Stomach (tissue), 19 donors: ENCODE measurements at places on chromosomes 16 and 17. TPM values are rescaled to one million over a fixed set of nuclear protein-coding genes. Genes with fewer than 3 reads are reported as not detected.
A peak's percentile ranks its signal among the peaks of the same experiment; 100 is the strongest.

GRCh38 chr16:80285104-80285503 lies 255.7 kb upstream of the DYNLRB2 start:
- H3K27me3 ChIP-seq: no peaks in the 10 kb centered on the region
- H3K36me3 ChIP-seq: no peaks in the 10 kb centered on the region
- DNase-seq: no peak

GRCh38 chr16:28932339-28933141 lies 769 bp downstream of the CD19 start:
- no peaks in the 10 kb centered on the region for H3K27me3 ChIP-seq
- no peak overlapping the region for H3K4me3 ChIP-seq
- no peaks in the 10 kb centered on the region for H3K36me3 ChIP-seq
- DNase-seq: no peak
- H3K4me1 ChIP-seq: peaks cover 12% of the 10 kb centered on the region

GRCh38 chr17:49952209-49952911 lies 16.6 kb upstream of the DLX4 start:
- H3K27ac ChIP-seq: no peak overlapping the region
- no peak overlapping the region for H3K4me3 ChIP-seq
- DNase-seq: peak; percentile 80

GRCh38 chr16:78552716-78553115 lies 453.3 kb downstream of the WWOX start:
- H3K4me3 ChIP-seq: no peak overlapping the region
- H3K4me1 ChIP-seq: no peaks in the 10 kb centered on the region
- no peaks in the 10 kb centered on the region for H3K36me3 ChIP-seq
- no peaks in the 10 kb centered on the region for H3K27me3 ChIP-seq
- no peak overlapping the region for H3K27ac ChIP-seq
- no peak for DNase-seq

DNA sequence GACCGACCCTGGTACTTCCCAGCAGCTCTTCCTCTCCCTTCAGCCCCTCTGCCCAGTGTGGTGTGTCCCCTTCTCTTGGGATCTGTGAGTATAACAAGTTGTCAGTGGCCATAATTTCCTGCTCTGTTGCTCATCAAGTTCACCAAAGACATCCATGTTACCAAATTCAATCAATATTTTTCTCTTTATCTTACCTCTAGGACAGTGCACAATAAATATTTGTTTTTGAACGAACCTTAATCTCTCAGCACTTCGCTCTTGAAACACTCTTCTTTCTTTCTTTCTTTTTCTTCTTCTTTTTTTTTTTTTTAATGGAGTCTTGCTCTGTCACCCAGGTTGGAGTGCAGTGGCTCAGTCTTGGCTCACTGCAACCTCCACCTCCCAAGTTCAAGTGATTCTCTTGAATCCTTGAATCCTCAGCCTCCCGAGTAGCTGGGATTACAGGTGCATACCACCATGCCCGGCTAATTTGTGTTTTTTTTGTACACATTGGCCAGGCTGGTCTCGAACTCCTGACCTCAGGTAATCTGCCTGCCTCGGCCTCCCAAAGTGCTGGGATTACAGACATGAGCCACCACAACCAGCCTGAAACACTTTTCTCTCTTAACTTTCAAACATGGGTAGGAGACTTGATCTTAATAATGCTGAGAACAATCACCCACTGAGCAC lies 2.7 kb upstream of the UMOD start:
- no peaks in the 10 kb centered on the region for H3K36me3 ChIP-seq
- H3K27me3 ChIP-seq: no peaks in the 10 kb centered on the region
- H3K4me3 ChIP-seq: no peak overlapping the region
- DNase-seq: no peak
- no peaks in the 10 kb centered on the region for H3K4me1 ChIP-seq

DNA sequence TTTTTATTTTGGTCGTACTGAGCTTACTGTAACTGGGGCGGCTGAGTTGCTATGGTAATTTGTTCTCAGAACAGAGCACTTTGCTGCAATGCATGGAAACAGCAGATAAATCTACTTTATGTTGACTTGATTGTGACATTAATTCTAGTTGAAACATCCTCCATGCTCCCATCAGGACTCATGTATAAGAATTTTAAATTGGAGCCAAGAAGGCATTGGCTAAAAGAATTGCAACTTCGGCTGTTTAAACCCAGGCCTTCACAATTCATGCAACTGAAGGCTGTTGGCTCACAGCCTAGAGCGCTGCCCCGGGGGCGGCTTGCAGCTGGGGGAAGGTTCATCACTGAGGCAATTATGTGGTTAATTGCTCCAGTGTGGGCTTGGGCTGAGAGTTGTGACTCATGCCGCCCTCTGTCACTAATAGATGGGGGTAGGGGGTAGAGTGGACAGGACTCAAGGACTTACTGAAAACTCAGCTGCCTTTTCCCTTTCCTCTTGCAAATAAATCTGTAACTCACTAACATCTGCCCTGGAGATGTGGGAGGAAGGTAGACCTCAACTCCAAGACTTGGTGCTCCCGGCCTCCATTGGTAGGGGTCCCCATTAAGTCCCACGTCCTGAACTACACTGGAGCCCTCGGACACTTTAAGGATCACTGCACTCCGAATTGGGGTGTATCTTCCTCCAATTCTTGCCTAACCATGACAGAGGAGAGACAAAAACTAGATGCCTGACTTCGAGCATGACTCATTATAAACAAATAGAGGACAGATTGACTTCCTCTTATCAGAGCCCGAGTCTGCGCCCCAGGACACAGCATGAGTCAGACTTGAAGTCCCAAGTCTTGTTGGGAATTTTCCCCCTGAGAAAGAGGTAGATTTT lies 37.5 kb downstream of the ERCC4 start:
- DNase-seq: peak; percentile 56
- H3K4me1 ChIP-seq: peaks cover 7% of the 10 kb centered on the region
- H3K27ac ChIP-seq: peak overlapping the region; percentile 78
- H3K27me3 ChIP-seq: no peaks in the 10 kb centered on the region
- H3K4me3 ChIP-seq: peak overlapping the region; percentile 34

GRCh38 chr17:9002606-9003354 lies 18.5 kb upstream of the NTN1 start:
- H3K36me3 ChIP-seq: no peaks in the 10 kb centered on the region
- peak overlapping the region; percentile 55 for H3K4me3 ChIP-seq

GRCh38 chr16:30488764-30489605 lies 16.4 kb downstream of the ITGAL start:
- peaks cover 18% of the 10 kb centered on the region for H3K36me3 ChIP-seq
- peak; percentile 29 for DNase-seq
- H3K27me3 ChIP-seq: no peaks in the 10 kb centered on the region
- no peak overlapping the region for H3K27ac ChIP-seq
- H3K4me1 ChIP-seq: peaks cover 7% of the 10 kb centered on the region

- H3K36me3 ChIP-seq: no peaks in the 10 kb centered on the region
- DNase-seq: no peak
- peaks cover 38% of the 10 kb centered on the region for H3K4me1 ChIP-seq
- H3K4me3 ChIP-seq: no peak overlapping the region
- H3K27me3 ChIP-seq: no peaks in the 10 kb centered on the region
These were observed 145.2 kb downstream of the XYLT1 start for GRCh38 chr16:17325476-17326143.

GRCh38 chr16:87057211-87057881 lies 259.8 kb downstream of the C16orf95 start:
- H3K36me3 ChIP-seq: no peaks in the 10 kb centered on the region
- no peak overlapping the region for H3K27ac ChIP-seq
- no peaks in the 10 kb centered on the region for H3K4me1 ChIP-seq
- no peaks in the 10 kb centered on the region for H3K27me3 ChIP-seq
- no peak for DNase-seq
- no peak overlapping the region for H3K4me3 ChIP-seq

DNA sequence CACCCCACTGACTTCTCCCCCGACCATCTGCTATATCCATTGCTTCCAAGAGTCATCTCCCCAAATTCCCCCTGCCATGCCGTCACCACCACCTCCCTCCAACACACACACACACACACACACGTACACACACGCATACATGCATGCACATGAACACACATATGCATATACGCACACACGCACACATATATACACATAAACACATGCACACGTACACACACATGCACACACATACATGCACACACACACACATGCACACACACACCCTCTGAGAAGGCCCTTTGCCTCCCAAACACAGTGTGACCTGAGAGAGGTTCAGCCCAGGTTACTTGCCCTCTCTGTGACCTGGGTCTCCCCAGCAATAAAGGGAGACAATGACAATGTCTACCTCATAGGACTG lies 95.1 kb downstream of the ZNF423 start:
- H3K4me3 ChIP-seq: no peak overlapping the region
- H3K36me3 ChIP-seq: no peaks in the 10 kb centered on the region
- DNase-seq: no peak
- H3K27me3 ChIP-seq: no peaks in the 10 kb centered on the region

- H3K27ac ChIP-seq: no peak overlapping the region
- H3K4me1 ChIP-seq: peaks cover 18% of the 10 kb centered on the region
- peaks cover 64% of the 10 kb centered on the region for H3K36me3 ChIP-seq
- no peaks in the 10 kb centered on the region for H3K27me3 ChIP-seq
These were observed 6.5 kb downstream of the ZNF205 start for GRCh38 chr16:3118846-3119245.

GRCh38 chr16:78485188-78485916 lies 385.9 kb downstream of the WWOX start:
- H3K36me3 ChIP-seq: no peaks in the 10 kb centered on the region
- H3K27me3 ChIP-seq: no peaks in the 10 kb centered on the region

DNA sequence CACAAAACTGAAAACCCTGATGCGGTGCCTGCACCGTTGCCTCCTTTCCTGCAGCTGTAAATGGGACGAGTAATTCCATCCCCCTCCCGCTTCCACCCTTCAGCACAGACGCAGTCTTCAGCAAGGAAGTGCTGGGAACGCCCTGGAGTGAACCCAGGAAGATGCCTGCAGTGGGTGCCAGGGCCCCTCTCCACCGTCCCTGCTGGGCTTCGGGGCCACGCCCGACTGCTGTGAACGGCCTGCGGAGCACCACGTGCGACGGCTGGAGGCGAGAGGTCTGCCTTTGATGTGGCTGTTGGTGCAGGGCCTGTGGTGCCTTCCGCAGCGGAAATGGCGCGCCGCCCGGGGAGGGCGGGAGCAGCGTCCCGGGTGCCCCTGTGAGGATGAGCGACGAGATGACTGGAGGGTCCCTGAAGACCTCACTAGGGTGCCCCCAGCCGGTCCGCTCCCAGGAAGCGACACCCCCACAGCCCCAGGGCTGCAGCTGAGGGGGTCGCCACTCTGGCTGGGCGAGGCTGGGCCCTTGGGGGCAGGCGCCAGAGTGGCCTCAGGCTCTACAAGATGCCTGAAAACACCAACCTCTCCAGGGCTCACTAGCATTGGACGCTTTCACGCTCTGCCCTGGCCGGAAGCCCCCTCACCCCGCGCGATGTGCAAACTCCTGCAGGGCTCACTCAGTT lies 749 bp upstream of the MC1R start:
- peak overlapping the region; percentile 36 for H3K4me3 ChIP-seq
- H3K36me3 ChIP-seq: no peaks in the 10 kb centered on the region
- H3K4me1 ChIP-seq: peaks cover 45% of the 10 kb centered on the region
- peaks cover 18% of the 10 kb centered on the region for H3K27me3 ChIP-seq
- H3K27ac ChIP-seq: peak overlapping the region; percentile 67
- DNase-seq: peak; percentile 93

DNA sequence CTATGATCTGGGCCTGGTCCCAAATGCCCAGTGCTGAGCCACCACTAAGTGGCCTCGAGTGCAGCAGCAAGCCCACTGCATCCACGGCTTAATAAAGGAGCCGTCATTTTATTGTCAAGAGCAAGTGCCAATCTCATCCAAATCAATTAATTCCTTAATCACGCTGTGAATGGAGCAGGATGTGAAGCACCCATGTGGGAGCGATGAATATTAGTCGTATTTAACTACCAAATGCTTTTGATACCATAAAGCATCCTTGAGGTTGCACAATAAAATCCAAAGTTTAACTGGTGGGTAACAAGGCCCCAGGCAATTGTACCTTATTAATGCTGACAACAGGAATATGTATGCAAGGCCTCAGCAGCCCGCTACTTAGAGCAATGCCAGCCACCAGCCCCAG lies 226.0 kb upstream of the C16orf82 start:
- no peak overlapping the region for H3K4me3 ChIP-seq
- H3K27ac ChIP-seq: no peak overlapping the region
- no peak for DNase-seq
- no peaks in the 10 kb centered on the region for H3K27me3 ChIP-seq
- H3K36me3 ChIP-seq: no peaks in the 10 kb centered on the region

GRCh38 chr17:4476017-4476416 lies 22.7 kb upstream of the SPNS2 start:
- peak; percentile 50 for DNase-seq
- peaks cover 55% of the 10 kb centered on the region for H3K4me1 ChIP-seq
- H3K27ac ChIP-seq: peak overlapping the region; percentile 79
- H3K36me3 ChIP-seq: no peaks in the 10 kb centered on the region
- no peak overlapping the region for H3K4me3 ChIP-seq

DNA sequence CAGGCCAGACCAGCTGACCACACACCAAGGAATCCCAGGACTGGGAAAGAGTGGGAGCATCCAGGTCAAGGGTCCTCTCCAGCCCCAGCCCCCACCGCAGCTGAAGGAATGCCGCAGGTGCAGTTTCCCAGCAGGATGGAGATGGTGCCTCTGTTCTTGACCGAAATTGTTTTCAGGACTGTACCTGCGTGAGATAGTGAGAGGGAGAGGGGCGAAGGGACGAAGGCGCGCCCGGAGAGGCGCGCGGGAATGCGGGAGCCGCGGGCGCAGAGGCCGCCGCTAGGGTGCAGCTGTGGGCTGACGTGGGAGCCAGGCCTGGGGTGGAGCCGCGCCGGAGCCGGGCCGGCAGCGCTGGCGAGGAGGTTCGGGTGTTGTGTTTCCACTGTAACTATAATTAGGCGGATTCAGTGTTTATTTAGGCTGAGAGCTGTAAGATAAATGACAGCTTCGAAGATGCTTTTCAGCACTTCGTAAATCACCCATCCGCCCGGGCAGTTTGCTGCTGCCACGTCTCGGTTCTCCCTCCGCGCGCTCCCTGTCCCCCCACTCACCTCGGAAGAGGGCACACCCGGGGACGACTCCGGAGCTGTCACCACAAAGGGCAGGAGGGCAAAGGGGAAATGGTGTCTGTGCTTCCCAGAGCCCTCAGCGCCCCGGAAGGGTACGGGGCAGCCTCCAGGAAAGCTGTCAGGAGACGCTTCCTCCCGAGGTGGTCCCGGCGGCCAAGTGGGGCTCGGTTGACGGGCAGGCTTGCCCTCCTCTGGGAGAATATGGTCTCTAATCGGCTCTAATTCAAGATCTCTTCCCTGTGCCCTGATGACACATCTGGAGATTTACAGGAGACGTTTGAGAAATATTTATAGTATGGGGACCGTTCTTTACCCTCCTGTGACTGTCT lies 38.2 kb downstream of the HOXB1 start:
- H3K27ac ChIP-seq: peak overlapping the region; percentile 18
- H3K27me3 ChIP-seq: peaks cover 13% of the 10 kb centered on the region
- no peaks in the 10 kb centered on the region for H3K36me3 ChIP-seq
- H3K4me1 ChIP-seq: peaks cover 50% of the 10 kb centered on the region
- H3K4me3 ChIP-seq: peak overlapping the region; percentile 27

The SYCE1L gene
- not detected for total RNA-seq

The CCDC47 gene
- 139 TPM for total RNA-seq

The KSR1 gene
- 32.1 TPM for total RNA-seq

The SDR42E1 gene
- 0.58 TPM for total RNA-seq
